ENCODE measurements at places on chromosomes 6 and 20.

DNA sequence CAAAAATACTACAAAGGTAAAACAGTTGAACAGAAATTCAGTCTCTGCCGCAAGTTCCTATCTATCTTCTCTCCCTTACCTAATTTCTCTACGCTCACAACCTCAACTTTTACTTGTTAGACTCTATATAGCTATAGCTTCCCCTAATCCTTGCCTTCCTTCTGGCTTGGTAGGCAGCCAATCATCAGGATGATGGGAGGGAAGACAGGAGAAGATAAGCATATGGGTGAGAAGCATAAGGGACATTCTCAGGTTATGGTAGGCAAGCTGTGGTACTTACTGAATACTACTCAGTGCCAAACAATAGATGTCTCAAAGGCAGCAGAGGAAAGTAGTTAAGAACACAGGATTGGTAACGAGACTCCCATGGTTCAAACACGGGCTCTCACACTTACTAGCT is 7.8 kb downstream of the CCNC start:
- no peak for DNase-seq

- DNase-seq = no peak
Observed at GRCh38 chr6:3085074-3085473, 16.8 kb downstream of the RIPK1 start.

DNA sequence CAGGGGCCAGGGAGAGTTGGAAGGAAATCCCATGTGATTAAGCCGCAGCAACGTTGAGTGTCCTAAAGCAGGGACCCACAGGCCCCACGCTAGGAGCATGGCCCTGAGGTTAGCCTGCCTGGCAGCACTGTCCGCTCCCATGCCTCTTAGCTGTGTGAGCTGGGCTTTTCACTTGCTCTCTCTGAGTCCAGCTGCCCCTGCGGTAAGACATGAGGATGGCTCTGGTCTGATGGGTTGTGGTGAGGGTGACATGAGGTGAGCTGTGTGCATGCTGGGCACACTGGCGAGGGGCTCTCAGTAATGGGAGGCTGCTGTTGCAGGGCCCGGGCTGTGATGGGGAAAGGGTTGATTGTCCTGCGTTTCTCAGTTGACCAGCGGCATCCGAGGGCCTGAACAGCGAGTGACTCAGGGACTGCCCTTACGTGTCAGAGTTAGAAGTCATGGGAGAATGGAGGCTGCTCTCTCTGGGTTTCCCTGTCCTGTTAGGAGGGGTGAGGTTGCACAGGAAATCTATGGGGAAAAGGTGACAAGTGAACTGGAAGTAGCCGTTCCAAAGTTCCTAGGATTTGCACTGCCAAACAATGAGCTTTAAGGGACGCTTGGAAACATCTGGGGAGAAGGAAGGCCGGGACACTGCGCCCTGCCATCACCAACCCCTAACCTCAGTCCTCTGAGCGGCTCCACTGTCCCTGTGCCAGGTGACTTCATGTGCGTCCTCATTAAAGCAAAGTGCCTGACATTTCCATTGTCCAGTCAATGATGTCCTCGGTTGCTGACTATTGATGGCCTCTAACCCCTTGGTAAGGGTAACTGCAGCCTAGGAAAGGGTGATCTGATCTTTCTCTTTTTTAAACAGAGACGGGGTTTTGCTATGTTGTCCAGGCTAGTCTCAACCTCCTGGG is 51.3 kb downstream of the ADNP start:
- no peak for DNase-seq

DNA sequence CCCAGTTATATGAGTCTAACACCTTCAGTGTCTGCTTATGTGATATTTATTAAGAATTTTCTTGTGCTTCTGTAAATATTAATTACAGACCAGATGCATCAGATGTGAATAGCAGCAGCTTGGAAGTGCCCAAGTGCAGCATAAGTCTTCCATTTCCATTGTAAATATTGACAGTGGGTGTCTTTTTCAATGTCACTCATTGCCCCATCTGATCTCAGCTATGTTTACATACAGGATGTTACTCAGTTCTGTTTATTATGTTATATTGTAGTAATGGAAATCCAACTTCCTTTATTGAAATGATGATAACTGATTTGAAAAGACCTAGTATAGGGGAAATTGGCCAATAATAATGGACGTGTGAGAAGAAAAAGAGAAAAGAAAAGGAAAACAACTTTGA is 296.7 kb downstream of the SAMD5 start:
- no peak for DNase-seq

DNA sequence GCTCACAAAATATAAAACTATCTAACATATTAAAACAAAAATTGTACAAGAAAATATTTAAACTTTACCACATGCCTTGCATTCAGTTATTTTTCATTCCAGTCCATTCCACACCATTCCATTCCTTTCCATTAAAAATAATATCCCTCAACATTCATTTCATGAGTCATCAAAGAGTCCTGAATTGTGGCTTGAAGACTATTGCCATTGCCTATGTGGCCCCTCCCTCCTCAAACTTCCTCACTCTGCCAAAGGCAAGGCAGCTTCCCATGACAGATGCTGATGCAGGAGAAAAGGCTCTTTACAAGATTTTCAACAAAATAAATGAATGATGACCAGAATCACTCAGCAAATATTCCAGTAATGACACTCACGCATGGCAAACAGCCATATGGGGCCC is 31.7 kb downstream of the IL20RA start:
- no peak for DNase-seq

- no peak for DNase-seq
Observed at GRCh38 chr6:29816030-29816429, 11.6 kb upstream of the HLA-G start.

- no peak for DNase-seq
Observed at GRCh38 chr6:154298297-154298696, 58.3 kb downstream of the IPCEF1 start.

DNA sequence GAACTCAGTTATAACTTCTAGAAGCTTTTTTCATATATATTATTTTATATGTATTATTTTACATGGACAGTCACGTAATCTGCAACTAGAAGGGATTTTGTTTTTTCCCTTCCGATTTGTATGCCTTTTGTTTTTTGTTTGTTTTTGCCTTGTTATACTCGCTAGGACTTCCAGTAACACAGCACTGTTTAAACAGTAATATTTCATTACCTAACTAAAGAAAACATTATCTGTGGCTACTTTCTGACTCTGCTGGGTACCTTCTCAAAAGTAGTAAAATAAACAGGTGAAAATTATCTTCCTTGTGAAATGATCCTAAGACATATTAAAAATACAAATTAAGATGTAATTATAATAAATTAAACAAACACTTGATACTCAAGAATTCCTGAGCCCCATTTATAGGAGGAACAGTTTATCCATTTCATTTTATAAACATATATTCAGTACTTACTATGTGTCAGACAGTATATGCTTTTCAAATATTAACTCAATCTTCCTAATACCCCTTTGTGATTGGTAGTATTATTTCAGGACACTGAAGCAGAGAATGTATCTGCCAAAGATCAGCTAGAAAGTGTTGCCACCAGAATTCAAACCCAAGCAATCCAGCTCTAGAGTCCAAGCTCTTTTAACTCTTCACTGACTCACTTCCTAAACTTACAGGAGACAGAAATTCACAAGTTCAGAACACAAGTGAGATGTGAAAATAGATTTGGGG is 65.3 kb downstream of the MAP3K5 start:
- no peak for DNase-seq

GRCh38 chr6:33790379-33790778 is 1.4 kb upstream of the LEMD2 start:
- no peak for DNase-seq

- DNase-seq = no peak
Observed at GRCh38 chr6:84213217-84213616, 14.2 kb downstream of the CEP162 start.

GRCh38 chr6:106539936-106540335 is 89.4 kb downstream of the RTN4IP1 start:
- DNase-seq = no peak

DNA sequence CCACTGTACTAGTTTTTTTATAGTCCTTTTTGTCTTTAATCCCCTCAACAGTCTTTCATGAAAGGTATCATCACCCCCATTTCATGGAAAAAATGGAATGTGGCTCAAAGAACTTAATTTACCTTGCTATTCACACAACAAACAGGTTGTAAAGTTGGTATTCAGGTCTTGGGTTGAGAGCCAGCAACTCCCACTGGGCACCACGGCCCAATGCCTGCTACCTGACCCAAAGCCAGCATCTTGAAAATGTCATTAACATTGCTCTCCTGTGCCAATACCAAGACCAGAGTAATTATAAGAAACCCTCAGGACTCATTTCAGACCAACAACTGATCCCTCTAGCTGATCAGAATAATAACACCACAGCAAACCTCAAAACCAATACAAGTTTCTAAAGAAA is 75.7 kb downstream of the METTL24 start:
- no peak for DNase-seq

- no peak for DNase-seq
Observed at GRCh38 chr20:11035211-11035610, 361.4 kb upstream of the JAG1 start.
